ENCODE measurements at places on chromosomes 2 and 18.

GRCh38 chr18:68427951-68428401 lies 286.9 kb downstream of the TMX3 start:
- no peak for DNase-seq

- DNase-seq: no peak
These were observed 287.6 kb downstream of the SOCS6 start for GRCh38 chr18:70576276-70577022.

DNA sequence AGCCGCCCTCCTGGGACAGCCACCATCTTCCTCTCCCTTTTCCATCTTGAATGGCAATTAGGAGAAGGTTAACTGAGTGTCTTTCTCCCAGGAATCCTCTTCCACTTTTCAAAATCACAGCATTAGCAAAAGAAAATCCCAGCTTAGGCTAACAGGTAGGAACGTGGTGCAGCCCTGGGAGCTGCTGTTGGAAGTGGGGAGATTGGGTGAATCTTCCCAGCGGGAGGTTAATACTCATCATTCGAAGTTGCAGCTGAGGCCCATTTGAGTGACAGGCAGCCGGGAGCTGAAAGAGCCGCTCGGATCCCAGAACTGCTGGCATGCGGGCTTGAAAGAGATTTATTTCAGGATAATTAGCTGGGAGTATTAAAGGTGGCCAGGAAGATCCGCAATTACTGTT lies 306.0 kb downstream of the BCL11A start:
- DNase-seq: no peak

- DNase-seq: no peak
These were observed 21.9 kb upstream of the ROCK2 start for GRCh38 chr2:11366326-11366741.

DNA sequence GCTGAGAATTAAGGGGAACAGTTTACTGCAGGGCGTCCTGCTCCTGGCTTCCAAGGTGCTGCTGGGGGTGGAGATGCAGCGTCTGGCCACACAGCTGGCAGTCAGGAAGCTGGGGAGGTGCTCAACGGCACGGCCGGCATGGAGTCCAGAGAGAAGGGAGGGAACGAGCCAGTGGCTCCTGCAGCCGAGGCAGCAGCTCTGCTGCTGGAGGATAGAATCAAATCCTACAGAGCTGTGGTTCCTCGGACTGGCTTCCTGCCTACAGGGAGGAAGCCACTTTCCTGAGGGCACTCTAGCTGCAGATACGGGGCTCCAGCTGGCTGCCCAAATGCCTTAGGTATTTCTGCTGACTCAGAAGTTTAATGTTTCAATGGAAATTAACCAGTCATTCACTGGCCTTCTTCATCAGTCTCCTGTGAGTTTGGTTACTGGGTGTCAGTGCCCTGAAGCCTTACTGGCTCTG lies 266.3 kb downstream of the TWIST2 start:
- DNase-seq: no peak

- DNase-seq: no peak
These were observed 617.1 kb upstream of the GYPC start for GRCh38 chr2:126038861-126039260.

DNA sequence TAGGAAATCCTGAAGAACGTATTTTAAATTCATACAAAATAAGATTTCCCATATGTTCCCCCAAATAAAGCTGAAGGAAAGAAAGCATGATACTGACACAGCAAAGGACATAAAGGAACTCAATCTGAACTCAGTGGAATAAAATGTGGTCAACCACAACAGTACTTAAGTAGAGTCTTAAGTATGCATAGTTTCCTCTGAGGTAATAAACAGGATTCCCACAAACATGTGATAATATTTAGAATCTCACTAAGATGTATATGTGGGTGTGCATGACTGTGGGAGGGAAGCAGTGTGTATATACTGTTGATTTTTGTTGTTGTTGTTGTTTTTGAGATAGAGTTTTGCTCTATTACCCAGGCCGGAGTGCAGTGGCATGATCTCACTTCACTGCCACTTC lies 69.3 kb downstream of the NOL10 start:
- no peak for DNase-seq

DNA sequence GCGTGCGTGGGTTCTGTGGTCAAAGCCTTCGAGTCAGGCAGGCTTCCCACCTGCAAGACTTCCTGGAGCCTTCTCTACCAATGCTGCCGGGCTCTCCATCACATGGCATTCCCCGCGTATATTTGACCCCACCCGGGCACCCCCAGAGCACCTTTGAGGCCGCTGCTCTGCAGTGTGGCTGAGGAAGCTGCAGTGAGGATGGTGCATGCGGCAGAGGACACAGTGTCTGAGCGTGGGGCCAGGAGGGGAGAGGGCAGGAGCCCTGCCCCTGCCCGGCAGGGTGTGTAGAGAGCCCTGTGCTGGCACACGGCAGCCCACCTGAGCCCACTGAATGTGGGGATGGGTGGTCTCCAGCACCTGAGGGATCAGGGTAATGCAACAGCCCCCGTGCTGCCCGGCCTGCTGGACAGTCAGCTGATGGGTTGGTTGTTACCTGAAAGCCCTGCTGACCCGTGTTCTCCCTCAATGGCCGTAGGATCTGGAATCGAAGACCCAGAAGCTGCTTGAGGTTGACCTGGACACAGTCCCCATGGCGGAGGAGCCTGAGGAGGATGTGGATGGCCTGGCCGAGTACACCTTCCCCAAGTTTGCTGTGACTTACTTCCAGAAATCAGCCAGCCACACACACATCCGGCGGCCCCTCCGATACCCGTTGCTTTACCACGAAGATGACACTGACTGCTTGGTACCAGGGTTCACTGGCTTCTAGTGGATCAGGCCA lies 36.8 kb upstream of the GPR17 start:
- no peak for DNase-seq

DNA sequence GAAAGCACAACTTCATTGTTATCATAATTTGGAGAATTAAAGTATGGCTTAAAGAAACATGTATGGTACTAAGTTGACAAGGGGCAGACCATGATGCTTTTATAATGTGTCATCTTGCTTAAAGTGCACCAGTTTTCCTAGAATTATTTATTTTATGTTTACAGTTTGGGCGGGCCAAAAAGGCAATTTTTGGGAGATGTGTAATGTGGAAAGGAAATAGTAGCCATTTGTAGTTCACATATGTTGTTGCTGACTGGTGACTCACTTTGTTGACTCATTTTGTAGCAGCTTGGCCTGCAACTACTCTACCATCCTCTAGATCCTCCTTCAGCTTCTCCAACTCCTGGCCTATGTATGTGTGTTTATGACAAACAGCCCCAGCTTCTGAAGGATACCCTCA lies 7.7 kb downstream of the ZSCAN30 start:
- DNase-seq: no peak

DNA sequence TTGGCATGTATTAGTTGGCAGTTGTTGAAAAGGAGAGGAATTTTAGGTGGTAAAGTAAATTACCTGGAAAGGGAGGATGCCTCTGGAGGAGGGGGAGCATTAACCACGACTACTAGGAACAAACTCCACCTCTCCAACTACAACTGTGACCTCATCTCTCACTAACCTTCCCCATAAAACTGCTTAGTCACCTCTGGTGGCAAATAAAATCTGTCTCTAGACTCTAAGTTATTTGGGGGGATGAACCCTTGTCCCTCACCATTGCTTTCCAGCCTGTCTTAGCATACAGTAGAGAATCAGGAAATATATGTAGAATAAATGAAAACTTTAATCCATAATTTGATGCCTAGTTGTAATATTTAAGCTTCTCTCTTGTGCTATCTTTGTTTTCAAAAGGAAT lies 27.6 kb upstream of the MYO1B start:
- no peak for DNase-seq

- DNase-seq: no peak
These were observed 339.4 kb upstream of the TNP1 start for GRCh38 chr2:217199255-217199630.

- no peak for DNase-seq
These were observed 54.7 kb downstream of the NEDD4L start for GRCh38 chr18:58098706-58099105.

DNA sequence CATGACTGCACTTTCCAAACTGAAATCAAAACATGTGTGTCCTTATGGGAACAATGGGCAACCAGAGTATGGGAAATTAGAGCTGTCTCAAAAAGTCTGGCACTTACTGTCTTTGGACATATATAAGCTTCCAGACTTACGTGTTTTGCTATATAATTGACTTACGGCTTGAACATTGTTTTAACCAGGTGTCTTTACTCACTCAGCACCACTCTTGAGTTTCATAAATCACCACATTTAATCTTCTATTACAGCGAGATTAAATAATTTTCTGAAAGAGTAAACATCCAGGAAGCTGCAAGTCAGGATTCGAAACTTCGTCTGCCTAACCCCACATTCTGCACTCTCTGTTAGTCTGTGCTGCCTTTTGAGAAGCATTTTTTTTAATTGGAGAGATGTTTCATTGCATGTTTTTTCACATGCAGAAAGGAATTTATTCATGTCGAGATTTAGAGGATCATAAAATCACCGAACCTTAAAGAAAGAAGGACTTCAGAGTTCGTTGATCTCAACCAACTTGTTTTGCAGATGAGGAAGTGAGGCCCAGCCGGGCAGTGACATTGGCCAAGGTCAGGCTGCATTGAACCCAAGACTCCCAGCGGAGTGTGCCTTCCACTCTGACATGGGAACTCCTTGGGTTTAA lies 137.3 kb downstream of the SETBP1 start:
- DNase-seq: no peak

GRCh38 chr2:61109291-61109690 lies 43.6 kb downstream of the SANBR start:
- DNase-seq: no peak

GRCh38 chr18:78601349-78601748 lies 378.3 kb upstream of the SALL3 start:
- no peak for DNase-seq

DNA sequence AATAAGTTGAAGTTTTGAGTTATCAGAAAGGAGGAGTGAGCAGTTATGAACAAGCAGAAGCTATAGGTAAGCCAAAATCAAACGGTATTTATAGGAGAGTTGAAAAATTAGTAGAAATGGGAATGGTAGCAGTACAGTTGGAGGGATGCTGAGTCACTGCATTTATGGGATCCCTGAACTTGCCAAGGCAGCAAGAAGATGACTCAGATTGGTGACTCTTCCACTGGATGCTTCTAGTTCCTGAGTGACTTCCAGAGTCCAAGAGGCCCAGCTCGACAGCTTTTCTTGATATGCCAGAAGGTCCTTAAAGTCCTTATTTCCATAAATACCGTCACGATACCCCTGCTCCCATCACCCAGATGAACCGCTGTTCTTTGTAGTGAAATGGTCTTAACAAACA lies 31.1 kb upstream of the ACTR3 start:
- no peak for DNase-seq

- DNase-seq: no peak
These were observed 41.1 kb upstream of the SCG2 start for GRCh38 chr2:223643309-223643708.
